Activated CD4-positive, alpha-beta T cell treated with anti-CD3 and anti-CD28 coated beads, Interleukin-2, Interleukin-4, amounts not matched to agents 100 ng/mL and 50 ng/mL, durations not matched to agents 16 hours and 8 hours (primary cell): ENCODE measurements at places on chromosomes 4 and X.

GRCh38 chr4:67393699-67394281 is 151.5 kb downstream of the CENPC start:
- peak; percentile 38 for DNase-seq

GRCh38 chr4:17510582-17510981 is 1.3 kb downstream of the QDPR start:
- DNase-seq = no peak

- no peak for DNase-seq
These were observed 98.8 kb downstream of the KLHL4 start for GRCh38 chrX:87616371-87616770.

- no peak for DNase-seq
These were observed 162.9 kb upstream of the SPIN4 start for GRCh38 chrX:63513825-63514568.

- DNase-seq = no peak
These were observed 1.9 kb downstream of the STOX2 start for GRCh38 chr4:183906739-183907651.

- DNase-seq = peak; percentile 9
These were observed 89.8 kb upstream of the ETNPPL start for GRCh38 chr4:108852691-108853090.

- DNase-seq = no peak
These were observed 441.1 kb downstream of the KCNIP4 start for GRCh38 chr4:21507439-21507838.

DNA sequence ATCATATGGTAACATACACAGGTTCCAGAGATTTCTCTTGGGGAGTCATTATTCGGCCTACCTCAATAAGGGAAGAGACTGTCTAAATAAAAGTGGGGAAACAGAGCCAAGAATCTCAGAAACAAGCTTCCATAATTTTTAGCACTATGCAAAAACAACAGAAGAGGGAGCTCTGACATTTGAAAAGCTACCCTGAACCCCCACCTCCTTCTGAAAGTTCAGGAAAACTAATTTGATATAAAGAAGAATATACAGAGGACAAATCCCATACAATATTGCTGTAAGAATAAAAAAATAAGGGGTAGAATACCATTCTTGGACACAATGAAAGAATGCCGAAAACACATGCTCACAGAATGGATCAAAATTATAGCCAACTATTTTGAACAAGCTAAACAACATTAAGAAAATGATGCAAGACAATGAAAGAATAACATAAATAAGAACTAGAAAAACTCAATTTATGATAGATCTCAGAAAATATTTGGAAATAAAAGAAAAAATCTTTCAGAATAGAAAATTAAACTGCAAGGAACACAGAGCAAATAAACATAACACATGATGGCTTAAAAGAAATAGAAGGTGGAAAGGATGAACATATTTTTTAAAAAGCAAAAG is 14.4 kb upstream of the ZNF41 start:
- DNase-seq = no peak

GRCh38 chr4:25032126-25032525 is 1.4 kb upstream of the LGI2 start:
- no peak for DNase-seq

GRCh38 chr4:53422367-53422766 is 44.9 kb downstream of the FIP1L1 start:
- no peak for DNase-seq

GRCh38 chr4:161364681-161365080 is 799.1 kb downstream of the FSTL5 start:
- no peak for DNase-seq

- peak; percentile 25 for DNase-seq
These were observed 5.9 kb downstream of the MRFAP1L1 start for GRCh38 chr4:6703786-6704185.

- no peak for DNase-seq
These were observed 10.9 kb downstream of the TBC1D19 start for GRCh38 chr4:26594778-26595177.

- DNase-seq = peak; percentile 67
These were observed 45.9 kb upstream of the CDKN2AIP start for GRCh38 chr4:183398298-183399125.

- peak; percentile 69 for DNase-seq
These were observed 23.6 kb upstream of the YTHDC1 start for GRCh38 chr4:68373513-68373912.

DNA sequence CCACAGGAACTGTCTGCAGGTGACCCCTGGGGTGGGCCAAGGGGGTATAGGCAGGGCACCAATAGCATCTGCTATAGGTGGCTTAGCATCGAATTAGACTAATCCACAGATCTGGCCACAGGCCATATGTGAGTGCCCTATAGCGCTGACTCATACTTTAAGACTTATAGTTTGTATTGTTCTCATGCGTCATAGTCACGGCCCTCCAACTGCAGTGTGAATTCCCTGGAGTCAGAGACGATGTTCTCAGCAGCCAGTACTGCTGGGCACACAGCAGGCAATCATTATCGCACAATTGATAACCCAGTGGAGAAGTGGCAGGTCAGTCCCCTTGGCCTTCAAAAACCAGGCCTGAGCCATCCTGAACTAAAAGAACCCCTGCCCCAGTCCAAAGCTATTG is 58.1 kb downstream of the ADGRG2 start:
- no peak for DNase-seq

DNA sequence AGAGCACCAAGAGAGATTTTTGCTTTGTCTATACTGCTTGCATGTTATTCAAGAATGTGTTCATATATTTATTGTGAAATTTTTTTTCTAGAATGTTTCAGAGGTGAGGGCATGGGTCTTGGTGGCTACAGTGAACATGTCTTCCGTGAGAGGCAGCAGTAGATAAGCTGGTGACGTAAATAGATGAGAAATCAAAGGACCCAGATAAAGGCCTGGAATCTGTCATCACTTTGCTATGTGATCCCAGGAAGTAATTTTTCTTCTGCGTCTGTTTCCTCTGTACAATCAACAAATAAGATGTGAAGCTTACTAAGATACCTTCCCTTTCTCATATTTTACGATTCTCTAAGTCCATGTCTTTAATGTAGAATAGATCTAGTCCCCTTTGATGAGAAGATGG is 129.1 kb downstream of the COL4A6 start:
- DNase-seq = no peak

DNA sequence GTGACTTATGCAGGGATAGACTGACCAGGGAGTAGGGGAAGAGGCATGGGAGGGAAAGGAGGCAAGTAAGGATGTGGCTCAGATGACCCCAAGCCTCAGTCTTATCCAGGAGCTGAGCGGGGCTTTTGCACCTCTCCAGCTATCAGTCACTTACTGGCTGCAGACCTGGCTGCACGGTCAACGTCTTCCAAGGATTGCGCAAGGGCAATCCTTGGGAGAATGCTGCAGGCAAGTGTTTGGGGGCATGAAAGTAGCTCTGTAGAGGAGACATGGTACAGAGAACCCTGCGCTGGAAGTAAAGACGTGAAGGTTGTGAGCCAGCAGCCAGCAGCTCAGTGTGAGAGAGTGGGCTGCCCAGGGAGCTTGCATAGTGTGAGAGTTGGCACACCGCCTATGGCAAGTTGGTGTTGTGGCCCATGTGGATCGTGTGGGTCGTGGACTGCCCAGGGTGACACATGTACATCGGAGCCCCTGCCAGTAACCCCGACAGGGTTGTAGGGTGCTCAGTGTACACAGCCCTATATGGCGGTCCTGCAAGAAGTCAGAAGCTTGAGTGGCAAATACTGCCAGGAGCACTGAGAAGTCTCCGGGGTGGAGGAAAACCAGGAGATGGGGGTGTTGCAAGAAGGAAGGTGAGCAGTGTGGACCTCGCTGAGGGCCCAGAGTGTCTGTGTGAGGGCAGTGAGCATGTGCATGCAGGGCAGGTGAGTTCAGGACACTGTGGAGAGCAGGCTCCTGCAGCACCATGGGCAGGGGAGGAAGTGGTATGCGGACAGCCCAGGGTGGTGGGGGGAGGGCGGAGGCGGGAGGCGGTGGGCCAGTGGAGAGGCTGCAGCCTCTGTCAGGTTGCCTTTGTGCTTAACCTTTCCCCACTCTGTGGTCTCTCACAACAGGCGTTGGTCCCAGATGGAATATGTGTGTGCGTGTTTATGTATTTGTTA is 50.9 kb downstream of the KIT start:
- DNase-seq = no peak

- no peak for DNase-seq
These were observed 2.2 kb downstream of the SLIT2 start for GRCh38 chr4:20253735-20254409.
